ENCODE measurements at places on chromosomes 4 and X. TPM values are rescaled to one million over a fixed set of nuclear protein-coding genes. Genes with fewer than 3 reads are reported as not detected.

- no peak for DNase-seq
Observed at GRCh38 chr4:32929796-32930699, 2209.9 kb downstream of the PCDH7 start.

GRCh38 chr4:56870946-56871345 is 36.8 kb upstream of the REST start:
- peak; percentile 14 for DNase-seq

CPZ gene
- total RNA-seq, result 18.4 TPM

RNF150 gene
- total RNA-seq, result 1.9 TPM

All from left lung (tissue), 14 donors.